SK-N-DZ (cell line): ENCODE measurements at places on chromosomes 1 and 21.

DNA sequence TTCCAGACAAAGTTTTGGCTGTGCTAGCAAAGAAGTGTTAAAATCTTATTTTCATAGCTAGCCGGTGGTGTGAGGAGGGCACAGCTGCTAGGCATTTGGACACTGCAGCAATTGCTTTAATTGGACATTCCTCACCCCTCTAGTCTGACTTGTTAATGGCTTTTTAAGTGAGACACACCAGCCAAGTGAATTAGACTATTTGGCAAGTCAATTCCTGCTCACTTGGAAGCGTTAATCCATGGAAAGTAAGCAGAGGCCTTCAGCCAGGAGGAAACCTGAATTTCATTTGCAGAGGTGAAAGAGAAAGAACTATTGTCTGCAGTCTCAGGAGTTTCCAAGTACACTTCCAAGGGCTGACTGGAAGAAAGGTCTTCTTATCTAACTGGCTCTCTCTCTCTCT is 175.7 kb downstream of the ST6GALNAC3 start:
- DNase-seq: no peak

DNA sequence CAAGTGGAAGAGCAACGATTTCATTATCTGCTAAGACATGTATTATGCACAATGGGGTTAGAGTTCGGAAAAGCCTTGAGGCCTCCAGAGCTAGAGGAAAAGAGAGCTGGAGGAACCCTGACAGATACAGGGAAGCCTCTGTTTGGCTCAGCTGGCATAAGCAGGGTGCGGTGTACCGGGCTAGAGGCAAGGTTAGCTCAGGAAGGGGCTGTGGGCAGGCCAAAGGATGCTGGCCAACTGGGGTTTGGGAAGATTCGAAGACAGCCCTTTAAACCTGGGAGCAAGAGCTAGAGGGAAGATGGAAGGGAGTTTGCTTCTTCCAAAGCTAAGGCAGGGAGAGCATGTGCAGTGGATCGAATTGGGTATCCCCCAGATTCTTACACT is 107.6 kb upstream of the TLR5 start:
- DNase-seq: no peak

DNA sequence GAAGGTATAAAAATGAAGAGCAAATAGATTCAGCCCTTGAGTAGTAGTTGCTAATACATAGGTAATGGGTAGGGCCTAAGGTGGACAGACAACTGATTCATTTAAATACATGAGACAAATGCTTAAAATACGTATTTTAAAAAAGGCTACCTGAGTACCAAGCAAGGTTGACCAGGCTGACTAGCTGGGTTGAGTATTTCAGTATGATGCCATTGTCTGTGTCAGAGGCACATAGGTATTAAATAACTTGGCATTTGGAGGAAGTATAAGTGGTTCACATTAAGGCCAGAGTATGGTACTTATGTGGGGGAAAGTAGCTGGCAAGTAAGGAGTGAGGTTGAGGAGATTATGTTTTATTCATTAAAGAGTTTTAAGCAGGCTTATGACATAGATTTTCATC is 19.4 kb downstream of the NEK7 start:
- DNase-seq: no peak

DNA sequence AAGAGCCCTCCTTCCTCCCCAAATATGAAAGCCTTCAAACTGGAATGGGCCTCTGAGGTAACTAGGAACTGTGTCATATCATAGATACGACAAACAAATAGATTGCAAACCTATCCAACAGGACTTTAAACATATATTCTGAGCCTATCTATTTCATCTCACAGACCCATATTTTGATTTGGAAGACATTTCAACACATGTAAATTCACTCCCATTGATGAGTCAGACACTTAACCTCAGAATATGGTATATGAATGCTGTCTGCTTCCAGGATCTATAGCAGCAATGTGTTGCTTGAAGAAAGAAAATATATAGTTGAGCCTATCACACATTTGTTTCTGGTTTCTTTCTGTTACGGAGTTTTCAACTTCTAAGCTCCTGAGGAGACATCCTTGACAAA is 221.9 kb upstream of the SAMSN1 start:
- DNase-seq: no peak

DNA sequence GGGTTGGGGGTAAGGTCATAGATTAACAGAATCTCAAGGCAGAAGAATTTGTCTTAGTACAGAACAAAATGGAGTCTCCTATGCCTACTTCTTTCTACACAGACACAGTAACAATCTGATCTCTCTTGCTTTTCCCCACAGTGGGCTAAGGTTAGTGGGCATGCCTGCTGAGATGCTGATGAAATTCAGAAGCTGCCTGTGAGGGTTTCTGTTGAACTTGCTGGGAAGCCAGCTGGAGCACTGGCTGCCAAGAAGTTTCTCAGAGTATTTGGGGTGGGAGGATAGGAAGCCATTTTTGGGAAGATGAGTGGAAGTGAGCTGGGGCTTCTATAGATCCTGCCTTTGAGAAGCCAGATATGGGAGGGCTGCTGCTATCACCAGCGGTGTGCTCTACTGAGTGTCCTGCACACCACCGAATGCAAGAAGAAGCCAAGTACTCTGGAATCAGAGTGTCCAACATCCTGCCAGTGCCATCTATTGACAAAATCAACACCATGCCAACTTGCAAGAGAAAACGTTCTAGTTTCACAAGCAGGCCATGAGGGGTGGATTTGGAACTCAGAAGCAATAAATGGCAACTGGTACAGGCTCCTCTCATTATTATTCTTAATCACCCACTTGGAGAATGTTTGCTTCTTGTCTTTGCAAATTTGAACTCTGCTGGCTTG is 102.7 kb downstream of the PTPRU start:
- no peak for DNase-seq

DNA sequence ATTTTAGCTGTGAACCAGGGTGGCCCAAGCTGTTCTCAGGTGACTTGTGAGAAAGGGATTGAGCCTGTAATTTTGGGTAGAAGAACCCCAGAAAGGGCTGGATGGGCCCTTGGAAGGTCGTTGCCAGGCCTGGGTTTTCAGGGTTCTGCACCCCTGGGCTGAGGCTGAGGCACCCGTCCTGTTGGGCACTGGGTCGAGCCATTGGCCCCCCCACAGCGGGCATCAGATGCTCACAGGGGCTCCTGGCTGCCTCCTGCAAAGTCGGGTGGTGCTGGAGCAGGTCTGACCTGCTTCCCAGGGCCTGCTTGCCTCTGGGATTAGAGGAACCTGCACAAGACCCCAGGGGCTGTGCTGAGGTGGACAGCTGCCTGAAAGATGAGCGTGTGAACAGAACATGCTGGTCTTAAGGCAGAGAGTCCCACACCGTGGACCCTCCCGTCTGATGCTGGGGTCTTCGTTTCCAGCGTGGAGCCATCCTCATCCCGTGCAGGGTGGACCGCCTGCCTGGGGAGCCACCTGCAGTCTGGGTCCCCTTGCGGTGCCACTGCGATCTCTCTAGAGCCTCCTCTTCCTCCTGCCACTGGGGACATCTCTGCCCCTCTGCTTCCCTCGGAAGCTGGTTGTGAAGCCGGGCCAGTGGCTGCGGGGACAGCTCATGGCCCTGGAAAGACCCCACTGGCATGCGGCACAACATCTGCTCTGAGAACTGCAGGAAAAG is 1.7 kb upstream of the TRPM2 start:
- DNase-seq: no peak
